Uterus (tissue), 4 donors: ENCODE measurements at places on chromosomes 4 and X. TPM values are rescaled to one million over a fixed set of nuclear protein-coding genes. Genes with fewer than 3 reads are reported as not detected.

GRCh38 chrX:154458116-154458953 lies at the start of gene PLXNA3:
TSS of gene PLXNA3 (plus strand) at chrX:154458281. CDS start at chrX:154460184, 1,903 bp downstream.
- no peak for DNase-seq

- no peak for DNase-seq
Observed at GRCh38 chrX:135572436-135572835, 52.0 kb downstream of the INTS6L start.

DNA sequence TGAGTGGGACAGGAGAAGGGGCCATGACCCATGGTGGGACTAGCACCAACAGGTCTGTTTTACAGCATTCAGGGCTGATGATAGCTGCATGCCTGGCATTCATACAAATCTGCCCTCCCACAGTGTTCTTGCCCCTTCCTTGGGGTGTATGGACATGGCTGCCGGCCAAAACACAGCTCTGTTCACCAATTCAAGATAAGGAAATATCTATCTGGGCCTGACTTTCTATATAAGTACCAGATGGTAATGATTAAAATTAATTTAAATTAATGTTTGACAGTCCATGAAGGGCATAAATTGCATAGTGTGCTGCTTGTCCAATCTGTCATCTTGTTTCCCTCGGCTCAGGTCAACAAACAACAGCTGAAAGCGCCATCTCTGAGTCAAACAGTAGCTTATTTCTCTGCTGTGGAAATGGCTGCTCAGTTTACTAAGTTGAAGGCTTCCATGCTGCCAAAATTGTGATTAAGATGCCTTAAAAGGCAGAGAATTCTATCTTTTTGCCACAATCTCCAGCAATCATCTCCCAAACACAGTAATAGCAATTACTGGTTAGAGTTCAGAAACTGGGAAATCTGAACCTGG lies 67.0 kb upstream of the TSPAN7 start:
- DNase-seq, result no peak

DNA sequence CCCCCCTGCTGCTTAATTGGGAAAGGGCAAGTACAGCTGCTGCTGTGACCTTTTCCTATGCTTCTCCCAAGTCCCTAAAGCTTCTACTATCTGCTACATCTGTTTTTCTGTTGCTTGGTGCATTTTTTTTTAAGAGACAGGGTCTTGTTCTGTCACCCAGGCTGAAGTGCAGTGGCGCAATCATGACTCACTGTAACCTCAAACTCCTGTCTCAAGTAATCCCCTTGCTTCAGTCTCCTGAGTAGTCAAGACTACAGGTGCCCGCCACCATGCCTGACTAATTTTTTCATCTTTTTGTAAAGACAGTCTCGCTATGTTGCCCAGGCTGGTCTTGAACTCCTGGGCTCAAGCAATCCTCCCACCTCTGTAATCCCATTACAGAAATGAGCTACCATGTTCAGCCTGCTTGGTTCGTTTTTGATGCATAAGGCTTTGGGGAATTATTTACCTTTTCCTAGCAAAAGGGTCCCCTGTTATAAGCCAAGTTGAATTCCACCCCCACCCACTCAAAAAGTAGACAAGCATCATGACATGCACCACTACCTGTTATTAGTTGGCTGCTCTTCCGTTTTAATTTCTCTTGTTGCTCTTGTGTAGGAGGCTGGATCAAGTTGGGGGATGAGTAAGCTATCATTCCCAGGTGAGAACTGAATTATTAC lies 39.6 kb downstream of the DGKK start:
- DNase-seq, result no peak

Gene HGFAC
- not detected for total RNA-seq

- no peak for DNase-seq
Observed at GRCh38 chrX:10525381-10526120, 94.8 kb downstream of the MID1 start.

DNA sequence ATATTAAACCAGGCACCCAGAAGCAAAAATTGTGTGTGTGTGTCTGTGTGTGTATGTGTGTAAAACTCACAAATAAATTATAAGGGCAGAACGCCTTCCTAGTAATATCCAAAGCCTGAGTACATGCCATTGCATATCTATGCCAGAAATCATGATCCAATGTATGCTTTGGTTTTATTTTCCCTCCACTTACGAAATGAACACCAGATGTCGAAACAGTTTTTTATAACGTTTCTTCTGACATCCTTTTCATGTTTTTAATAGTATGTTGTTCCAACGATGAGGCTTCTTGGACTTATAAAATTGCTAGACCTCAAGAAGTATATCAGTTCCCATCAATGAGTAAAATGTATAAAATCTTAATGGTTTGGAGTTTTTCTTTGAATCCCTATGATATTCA lies 55.4 kb downstream of the KCNIP4 start:
- no peak for DNase-seq

DNA sequence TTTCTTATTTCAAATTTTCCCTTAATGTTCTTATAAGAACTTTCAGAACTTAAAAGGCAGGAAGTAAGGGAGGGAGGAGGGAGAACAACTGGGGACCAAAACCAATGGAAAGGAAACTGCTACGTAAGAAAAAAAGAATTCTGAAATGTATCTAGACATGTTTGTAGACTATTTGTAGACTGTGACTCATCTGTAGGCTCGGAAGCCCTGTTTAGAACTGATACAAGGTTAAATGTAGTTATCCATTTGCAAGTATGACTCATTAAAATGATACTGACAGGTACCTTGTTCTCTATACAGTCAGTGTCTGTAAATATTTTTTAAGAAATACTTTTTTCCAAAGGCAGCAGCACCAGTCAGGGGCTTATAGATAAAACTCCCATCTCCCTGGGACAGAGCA lies 202.0 kb downstream of the DHX15 start:
- DNase-seq, result no peak

- no peak for DNase-seq
Observed at GRCh38 chrX:119989905-119990555, 46.5 kb upstream of the NKAP start.

Gene GLRA3
- total RNA-seq, result not detected

DNA sequence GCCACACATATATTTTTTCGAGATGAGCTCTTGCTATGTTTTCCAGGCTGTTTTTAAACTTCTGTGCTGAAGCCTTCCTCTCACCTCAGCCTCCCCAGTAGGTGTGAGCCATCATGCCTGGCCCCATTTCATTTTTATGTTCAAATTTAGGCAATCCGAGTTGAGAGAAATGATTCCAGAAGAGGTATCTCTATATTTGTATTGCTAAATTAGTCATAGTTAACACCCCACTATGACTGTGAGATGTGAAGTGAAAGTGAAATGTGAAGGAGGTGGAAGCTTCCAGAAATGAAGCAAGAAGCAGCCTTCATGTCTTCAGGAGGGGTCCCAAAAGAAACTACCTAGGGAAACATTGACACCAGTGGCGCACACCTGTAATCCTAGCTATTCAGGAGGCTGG lies 17.7 kb downstream of the APELA start:
- DNase-seq, result no peak

GRCh38 chr4:85952972-85953650 lies 406.7 kb downstream of the MAPK10 start:
- DNase-seq, result no peak

- DNase-seq, result no peak
Observed at GRCh38 chr4:82789025-82789776, 9.4 kb downstream of the SCD5 start.

DNA sequence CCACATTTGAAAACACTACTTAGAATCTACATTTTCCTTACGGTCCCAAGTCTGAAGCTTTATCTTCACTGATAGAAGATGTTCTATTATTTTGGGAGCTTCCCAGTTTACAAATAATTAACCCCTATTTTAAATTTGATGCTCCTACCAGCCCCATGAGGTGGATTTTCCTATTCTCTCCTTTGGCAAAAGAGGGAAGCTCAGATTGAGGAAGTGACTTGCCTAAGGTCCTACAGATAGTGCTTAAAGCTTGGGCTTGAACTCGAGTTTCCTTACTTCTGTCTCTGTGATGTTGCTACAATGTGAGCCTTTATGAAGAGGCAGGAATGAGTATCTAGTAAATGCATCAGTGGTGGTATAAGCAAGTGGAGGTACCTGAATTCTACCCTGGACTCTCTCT lies 27.5 kb downstream of the HEPH start:
- DNase-seq, result no peak

DNA sequence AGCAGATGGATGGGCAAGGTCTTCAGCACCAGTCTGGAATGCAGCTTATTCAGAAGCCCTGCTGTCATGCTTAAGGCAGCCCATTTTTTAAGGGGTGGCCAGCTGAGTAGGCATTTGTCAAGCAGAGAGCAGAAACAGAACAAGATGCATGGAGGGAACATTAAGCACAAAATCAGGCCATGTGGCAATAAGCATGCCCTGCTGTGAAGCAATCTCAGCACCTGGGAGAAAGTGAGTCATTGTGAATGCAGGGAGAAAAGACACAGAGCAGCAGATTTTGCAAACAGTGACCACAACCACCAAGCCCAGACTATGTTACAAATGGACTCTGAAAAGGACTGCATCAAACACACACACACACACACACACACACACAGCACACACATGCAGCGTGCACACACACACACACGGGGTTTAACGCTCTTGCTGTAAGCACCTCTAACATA lies 94.1 kb upstream of the GALNT7 start:
- DNase-seq, result peak; percentile 11

- DNase-seq, result no peak
Observed at GRCh38 chr4:73844806-73845205, 8.3 kb upstream of the PF4V1 start.

Gene FAM47E
- 0.29 TPM for total RNA-seq

Gene ARMCX6
- total RNA-seq, result 5.1 TPM

- no peak for DNase-seq
Observed at GRCh38 chrX:16347968-16348670, 180.8 kb downstream of the MAGEB17 start.

GRCh38 chr4:66628146-66628545 lies 917.2 kb downstream of the CENPC start:
- no peak for DNase-seq

GRCh38 chrX:136112778-136113177 lies 34.6 kb upstream of the FHL1 start:
- no peak for DNase-seq

- DNase-seq, result no peak
Observed at GRCh38 chrX:7704205-7704604, 138.8 kb upstream of the VCX start.

DNA sequence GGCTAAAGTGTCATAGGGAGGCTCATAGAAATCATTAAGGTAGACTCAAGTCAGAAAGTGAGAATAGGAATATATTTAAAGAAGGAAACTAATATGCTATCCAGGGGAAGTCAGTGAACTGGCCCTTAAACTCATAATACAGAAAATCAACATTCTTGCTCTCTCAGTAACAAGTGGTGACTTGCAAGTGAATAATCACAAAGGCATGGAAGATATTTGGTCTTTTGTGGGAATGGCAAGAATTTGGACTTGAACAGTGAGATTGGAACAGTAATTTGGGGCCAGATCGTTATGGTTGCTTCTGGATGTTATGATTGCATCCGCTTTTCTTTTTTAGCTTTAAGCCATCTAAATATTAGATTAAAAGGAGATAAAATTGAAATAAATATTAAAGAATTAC lies 103.8 kb downstream of the TBC1D19 start:
- DNase-seq, result no peak

DNA sequence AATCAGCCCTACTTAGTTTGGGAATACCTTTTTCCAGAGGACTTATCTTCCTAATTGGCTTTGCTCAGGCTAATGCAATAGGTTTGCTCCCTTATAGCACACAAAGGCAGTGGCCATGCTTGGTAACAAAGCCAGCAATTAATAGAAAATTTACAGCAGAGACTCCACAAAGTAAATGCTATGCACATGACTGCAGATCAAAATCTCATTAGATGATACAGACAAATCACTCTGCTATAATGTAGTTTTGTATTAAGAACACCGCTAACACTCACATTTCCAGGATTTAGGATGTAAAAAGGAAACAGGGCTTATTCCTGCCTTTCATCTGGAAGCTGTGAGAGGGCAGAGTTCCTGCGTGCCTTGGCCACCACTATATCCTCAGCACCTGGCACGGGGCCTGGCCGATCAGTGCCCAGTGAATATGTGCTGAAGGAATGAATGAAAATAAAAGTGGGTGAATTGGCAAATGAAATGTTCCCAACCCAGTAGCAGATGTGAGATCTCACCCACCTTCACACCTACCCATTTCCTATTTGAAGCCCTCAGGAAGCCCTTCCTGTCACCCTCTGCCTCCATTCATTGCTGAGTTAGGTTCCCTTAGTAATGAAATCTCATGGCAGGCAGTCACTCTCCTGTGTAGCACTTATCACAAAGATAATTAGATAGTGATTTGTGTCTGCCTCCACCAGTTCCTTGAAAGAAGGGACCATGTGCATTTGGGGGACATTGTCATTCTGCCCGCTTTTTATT lies 5.1 kb downstream of the SEPTIN6 start:
- no peak for DNase-seq

DNA sequence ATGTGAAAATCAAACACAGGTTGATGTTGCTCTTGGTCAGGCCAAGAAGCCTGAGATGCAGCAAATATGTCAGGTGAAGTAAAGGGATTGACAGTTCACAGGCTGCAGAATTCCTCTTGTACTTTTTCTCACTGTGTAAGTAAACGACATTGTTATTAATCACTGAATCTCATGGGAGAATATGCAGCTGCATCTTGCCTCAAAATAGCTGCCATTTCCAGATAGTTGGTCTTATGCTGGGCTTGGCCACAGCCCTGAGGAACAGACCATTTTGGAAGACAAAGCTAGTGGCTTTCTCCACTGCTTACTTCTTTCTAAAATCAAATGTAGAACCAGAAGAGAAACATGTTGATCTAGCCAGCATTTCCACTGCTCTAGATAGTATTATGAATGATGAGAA lies 403.4 kb upstream of the NR3C2 start:
- DNase-seq, result no peak

DNA sequence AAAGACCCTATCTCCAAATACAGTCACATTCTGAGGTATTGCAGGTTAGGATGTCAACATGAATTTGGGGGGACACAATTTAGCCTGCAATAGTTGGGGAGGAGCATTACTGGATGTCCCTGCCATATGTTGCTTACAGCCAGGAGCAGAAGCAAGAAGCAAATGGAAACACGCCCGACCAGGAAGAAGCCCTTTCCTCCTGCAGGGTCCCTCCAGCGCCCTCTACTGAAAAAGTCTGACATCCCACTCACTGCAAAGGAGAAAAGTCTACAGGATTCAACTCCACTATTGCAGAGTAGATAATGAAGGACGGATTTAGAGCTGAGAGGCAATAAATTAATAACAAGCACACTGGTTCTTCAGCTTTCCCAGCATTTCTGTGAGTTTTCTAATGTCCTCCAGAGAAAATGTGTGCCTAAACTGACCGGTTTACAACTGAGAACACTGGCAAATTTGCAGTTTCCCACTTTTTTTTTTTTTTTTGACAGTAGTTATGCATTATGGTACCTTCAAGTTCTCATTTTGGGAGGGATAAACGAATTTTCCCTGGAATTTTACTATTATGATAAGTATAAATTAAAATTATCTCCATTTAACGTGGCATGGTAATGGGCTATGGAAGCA lies 31.7 kb downstream of the COQ2 start:
- no peak for DNase-seq

- DNase-seq, result no peak
Observed at GRCh38 chrX:115018944-115019343, 1.5 kb upstream of the IL13RA2 start.

DNA sequence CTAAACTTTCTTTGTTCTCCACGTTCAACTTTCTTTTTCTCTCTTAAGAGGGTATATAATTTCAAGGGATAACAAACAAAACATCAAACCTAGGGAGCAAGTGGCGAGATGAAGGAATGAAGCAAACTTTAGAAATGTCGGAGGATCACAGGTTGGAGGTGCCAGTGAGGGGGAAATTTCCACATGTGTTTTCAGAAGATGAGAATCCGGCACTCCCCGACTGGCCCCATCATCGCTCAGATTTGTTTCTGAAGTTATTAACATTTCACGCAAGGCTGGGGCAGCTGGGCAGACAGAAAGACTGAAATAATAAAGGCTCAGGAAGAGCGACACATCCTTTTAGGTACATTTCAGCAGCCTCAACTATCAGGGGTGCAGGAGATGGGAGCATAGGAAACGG lies 134.9 kb downstream of the SMIM20 start:
- DNase-seq, result peak; percentile 42
